ENCODE measurements at places on chromosomes 16 and 17.

- no peak for DNase-seq
Observed at GRCh38 chr16:3461151-3461550, 17.7 kb downstream of the NAA60 start.

DNA sequence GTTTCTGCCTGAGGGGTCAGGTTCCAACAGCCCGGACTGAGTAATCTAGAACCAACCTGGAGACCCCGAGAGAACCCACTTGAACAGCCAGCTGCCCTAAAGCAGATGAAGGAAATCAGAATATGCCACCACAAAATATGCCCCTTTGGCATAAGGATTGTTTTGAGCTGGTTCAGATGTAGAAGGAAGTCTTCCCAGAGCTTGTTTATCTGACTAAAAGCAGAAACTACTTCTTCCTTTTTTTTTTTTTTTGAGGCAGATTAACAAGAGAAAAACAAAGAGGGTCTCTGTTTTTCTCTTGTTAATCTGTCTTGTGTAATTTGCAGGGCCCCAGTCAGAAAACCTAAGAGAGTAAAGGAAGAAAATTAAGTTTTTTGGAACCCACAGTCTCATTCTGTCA, 53.0 kb downstream of the PECAM1 start:
- DNase-seq = no peak

GRCh38 chr17:6753006-6753445, 2.8 kb upstream of the XAF1 start:
- peak; percentile 59 for DNase-seq

DNA sequence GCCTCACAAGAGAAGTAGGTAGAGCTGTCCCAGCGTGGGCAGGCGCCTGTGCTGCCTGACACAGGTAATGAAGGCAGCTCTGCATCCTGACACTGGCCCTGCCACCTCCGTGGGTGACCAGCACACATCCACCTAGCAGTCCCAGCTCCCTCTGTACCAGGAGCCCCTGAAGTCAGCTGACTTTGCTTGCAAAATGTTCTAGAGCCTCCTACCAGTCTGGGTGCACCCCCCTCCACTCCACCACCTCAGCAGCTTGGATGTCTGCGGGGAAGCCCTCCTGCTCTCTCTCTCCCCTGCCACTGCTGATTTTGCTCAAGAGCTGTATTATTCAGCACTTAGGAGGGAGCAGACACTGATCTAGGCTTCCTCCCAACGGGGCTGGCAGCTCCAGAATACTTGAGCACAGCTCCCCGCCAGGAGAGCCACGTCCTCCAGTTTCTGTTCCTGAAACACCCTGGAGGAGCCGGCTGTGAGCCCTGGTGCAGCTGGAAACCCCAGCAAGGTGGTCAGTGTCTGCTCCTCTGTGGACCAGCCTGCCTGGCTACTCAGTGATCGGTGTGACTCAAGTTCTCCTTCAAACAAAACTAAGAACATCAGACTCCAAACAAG, 1.0 kb downstream of the RNF166 start:
- no peak for DNase-seq

GRCh38 chr17:58329810-58330537, 1.4 kb upstream of the TSPOAP1 start:
- DNase-seq = no peak

GRCh38 chr17:57918017-57918895, 37.0 kb downstream of the CUEDC1 start:
- no peak for DNase-seq

DNA sequence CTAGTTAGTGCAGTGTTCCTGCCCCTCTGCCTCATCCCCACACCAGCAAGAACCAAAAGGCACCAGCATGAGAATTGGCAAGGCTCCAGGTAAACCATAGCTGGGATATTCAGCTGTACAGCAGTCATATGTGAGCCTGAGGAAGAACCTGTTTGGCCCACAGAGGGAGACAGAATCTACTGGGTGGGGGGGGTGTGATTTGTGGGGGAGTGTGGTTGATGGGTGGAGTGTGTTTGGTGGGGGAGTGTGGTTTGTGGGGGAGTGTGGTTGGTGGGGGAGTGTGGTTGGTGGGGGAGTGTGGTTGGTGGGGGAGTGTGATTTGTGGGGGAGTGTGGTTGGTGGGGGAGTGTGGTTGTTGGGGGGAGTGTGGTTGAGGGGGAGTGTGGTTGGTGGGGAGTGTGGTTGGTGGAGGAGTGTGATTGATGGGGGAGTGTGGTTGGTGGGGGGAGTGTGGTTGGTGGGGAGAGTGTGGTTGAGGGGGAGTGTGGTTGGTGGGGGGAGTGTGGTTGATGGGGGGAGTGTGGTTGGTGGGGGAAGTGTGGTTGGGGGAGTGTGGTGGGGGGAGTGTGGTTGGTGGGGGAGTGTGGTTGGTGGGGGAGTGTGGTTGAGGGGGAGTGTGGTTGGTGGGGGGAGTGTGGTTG, 19.5 kb downstream of the MINK1 start:
- no peak for DNase-seq

DNA sequence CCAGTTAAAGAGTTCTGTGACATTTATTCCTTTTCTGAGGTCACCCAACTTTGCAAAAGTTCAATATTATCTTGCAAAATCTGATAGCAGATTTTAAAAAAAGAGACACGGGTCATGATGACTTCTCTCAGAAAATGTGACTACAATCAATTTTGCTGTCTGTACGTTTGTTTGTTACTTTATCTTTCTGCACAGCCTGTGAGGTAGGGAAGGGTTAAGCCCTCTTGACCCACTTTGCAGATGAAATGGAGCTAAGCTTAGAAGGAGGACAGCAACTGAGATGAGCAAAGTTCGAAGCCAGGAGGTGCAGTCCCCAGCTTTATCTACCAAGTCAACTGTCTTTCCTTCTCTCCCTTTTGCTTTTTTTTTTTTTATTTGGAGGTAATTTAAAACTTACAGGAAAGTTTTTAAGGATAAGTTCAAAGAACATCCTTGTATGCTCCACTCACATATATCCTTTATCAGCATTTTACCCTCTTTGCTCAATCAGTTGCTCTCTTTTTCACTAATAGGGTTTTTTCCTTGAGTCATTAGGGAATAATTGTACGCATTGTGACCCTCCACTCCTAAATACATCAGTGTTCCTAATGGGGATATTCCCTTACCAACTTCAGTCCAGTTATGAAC, 86.8 kb downstream of the MSI2 start:
- no peak for DNase-seq

DNA sequence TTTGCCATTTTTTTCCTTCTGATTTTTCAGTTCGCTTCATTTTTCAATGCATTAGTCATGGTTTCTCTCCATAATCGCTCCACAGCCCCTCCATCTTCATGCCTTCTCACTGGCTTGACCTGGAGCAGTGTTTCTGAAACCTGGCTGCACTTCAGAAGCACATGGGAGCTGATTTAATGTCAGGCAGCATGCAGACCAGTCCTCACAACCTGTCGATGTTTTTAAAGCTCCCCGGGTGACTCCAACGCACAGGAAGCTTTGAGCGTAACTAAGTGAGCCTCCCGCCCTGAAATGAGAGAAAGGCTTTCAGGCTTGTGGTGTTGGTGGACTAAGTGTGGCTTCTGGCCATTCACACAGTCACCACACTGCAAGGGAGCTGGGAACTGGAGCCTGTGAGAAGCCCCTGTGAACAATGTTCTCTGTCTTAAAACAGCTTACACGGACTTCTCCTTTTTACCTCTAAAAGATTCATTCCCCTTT, 16.8 kb upstream of the DRG2 start:
- DNase-seq = no peak

GRCh38 chr17:35238821-35239220, 4.1 kb upstream of the SLFN5 start:
- no peak for DNase-seq

DNA sequence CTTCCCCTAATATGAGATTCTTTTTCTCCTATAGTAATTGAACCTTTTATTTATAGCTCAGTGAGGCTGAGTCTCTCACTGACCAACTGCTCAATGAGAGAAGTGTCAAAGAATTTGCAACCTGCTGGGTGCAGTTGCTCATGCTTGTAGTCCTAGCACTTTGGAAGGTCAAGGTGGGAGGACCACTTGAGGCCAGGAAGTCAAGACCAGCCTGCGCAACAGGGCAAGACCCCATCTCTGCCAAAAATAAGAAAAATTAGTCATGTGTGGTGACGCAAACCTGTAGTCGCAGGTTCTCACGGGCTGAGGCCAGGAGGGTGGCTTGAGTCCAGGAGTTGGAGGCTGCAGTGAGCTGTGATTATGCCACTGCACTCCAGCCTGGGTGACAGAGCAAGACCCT, 30.9 kb upstream of the CRYBA1 start:
- no peak for DNase-seq

DNA sequence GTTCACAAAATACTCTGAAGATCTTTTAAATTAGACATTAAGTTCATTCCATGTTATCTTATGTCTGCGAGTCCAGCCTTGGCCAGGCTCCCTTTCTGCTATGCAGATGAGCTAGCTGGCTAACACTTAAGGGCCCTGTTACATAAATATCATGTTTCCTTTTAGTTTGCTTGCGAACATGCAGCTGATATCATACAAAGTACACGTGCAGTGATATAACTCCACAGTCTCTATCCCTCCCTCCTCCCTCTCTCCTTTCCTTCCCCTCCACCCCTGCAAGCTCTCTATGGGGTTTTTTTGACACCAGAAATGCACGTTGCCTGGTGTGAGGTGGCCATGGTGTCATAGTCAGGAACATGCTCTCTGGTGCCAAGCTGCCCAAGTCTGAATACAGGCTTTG, 46.1 kb downstream of the ARHGAP17 start:
- DNase-seq = peak; percentile 15

DNA sequence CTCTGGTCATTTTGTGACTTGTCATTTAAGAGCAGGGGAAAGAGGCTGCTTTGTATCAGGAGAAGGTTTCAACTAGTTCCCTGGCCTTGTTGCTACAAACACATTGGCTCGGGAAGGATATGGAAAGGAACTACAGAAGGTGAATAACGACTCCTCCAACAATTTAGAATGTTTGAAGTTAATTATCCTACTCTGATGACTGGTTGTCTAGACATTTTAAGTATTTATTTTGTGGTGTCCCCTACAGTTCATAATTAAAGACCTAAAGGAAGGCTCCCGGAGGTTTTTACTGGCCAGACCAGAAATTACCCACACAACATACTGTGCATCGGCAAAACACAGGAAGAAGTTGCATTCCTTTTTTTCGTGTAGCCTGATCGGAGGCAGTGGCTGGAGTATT, 515.8 kb upstream of the SALL1 start:
- no peak for DNase-seq

GRCh38 chr17:72901657-72902056, 190.8 kb downstream of the SLC39A11 start:
- DNase-seq = no peak

DNA sequence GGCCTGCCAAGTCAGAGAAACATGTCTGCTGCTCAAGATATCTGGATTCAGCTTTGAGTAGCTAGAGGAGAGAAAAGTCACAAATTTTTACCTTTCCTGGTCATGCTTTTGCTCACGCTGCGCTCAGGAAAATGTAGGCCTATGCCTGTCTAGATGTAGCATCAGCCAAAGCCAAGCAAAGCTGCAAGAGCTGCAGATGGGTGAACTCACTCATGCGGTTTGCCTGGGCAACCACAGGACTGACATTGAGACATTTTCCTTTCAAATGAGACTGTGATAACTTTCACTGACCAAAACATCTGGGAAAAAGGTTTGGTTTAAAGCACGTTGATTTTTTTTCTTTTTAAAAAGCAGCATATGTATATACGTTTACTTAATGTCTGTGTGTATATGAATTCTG, 34.0 kb upstream of the NAGLU start:
- no peak for DNase-seq

DNA sequence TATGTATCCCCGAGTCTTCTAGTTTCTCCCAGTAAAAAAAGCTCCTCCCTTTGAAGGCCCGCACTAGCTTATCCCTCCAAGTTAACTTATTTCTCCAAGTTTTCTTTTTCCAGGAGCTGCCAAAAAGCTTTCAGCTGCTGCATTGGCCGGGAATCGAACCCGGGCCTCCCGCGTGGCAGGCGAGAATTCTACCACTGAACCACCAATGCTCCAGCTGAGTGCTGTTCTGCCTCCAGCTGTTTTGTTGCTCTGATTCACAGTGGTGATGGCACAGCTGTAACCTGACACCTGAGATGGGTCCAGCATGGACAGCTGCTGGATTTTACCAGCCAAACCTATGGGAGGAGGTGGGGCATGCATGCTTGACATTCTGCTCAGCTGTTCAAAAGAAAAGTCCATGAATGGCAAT, 22.1 kb downstream of the VAC14 start:
- no peak for DNase-seq

- no peak for DNase-seq
Observed at GRCh38 chr17:79033741-79034501, 10.0 kb downstream of the C1QTNF1 start.

- DNase-seq = peak; percentile 80
Observed at GRCh38 chr16:27222249-27223225, 19.2 kb downstream of the KDM8 start.

- no peak for DNase-seq
Observed at GRCh38 chr17:45223539-45224528, 2.1 kb downstream of the FMNL1 start.

GRCh38 chr17:80671039-80671824, 126.6 kb downstream of the RPTOR start:
- no peak for DNase-seq

- DNase-seq = no peak
Observed at GRCh38 chr17:13346081-13346533, 255.6 kb downstream of the HS3ST3A1 start.

DNA sequence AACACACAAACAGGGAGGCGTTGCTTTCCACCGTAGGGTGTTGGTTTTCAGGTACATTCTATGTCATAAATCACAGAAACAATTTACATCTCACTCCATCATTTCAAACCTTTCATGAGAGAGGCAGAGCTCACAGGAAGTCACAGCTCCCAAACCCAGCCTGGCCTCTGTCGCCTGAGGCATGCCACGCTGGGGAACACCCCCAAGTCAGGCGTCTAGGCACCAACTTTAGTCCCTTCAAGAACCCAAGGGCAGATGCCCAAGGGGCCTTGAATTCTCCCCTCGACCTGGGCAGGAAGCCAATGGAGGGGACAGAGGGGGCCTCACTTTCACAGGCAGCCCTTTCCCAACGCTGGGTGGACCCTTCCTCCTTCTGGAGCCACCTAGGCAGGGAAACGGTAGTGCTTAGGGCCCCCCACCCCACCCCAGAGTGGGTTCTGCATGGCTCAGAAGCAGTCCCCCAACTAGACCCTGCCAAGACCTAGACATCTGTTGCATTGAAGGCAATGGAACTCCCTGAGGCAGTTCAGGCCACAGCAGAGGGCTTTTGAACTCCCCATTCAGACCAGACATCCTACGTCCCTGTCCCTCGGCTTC, 10.6 kb downstream of the TBX4 start:
- peak; percentile 33 for DNase-seq

DNA sequence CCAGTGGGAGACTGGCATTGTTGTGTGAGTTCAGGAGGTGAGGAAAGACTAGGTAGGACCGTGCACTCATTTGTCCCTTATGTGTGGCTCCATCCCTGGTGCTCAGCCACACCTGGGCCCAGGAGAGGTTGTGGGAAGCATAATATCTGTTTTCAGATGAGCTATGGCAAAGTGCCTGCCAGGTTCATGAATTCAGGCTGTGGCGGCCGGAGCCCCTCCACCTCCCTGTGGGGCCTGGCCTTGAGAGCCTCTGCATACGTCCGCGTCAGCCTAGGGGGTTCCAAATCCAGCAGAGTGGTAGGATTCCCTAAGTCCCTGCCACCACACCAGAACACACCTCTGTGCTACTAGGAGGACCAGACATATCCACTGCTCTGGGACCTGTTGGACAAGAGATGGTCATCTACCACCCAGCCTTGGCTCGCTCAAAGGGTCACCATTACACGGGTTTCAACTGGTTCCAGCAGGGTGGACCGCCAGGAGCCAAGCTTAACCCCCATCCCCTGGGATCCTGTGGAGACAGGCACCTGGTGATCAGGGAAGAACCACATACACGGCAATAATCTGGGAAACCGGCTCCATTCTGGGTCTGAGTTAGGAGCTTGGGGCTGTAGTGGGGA, 2.0 kb downstream of the B3GNT9 start:
- no peak for DNase-seq

GRCh38 chr17:56700919-56701420, 107.5 kb downstream of the NOG start:
- DNase-seq = no peak
